ENCODE measurements at places on chromosomes 6 and 20. TPM values are rescaled to one million over a fixed set of nuclear protein-coding genes. Genes with fewer than 3 reads are reported as not detected.
A peak's percentile ranks its signal among the peaks of the same experiment; 100 is the strongest.

DNA sequence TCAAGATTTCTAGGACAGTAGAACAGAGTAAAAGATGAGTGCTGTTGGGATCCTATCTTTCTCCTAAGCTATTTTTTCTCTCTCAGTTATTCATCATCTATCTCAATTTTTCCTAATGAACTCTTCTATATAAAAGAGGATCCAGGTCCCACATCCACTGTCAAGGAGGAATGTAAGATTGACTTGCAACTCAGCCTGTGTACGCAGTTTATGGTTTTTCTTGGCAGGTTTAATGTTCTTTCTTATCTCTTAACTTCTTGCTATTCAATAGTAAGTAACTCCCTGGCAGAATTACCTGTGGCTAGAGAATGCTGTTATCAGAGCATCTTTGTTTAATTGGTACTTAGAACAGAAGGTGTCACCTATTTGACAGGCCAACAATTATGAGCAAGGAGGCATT lies 60.8 kb downstream of the SLC16A10 start:
- no peak for ATAC-seq

Gene EHMT2
- 29.6 TPM for total RNA-seq

- ATAC-seq = peak; percentile 78
Observed at GRCh38 chr6:74735304-74735703, 470.5 kb downstream of the COL12A1 start.

DNA sequence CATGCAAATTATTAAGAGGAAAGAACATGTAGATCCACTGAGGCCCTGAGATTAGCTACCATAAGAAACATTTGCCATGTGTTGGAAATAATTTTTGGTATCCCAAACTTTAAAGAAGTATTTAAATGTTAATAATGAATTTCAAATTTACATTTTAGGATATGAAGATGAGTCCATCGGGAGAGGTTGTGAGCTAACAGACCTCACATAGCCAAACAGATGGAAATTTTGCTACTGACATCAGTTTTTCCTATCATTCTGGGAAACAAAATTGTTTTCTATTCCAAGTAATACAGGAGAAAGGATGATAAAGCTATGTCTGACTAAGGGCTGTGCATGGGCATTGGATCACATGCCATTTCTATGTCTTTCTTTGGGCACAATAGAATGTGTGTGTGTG lies 809.6 kb downstream of the TENT5A start:
- ATAC-seq = no peak

DNA sequence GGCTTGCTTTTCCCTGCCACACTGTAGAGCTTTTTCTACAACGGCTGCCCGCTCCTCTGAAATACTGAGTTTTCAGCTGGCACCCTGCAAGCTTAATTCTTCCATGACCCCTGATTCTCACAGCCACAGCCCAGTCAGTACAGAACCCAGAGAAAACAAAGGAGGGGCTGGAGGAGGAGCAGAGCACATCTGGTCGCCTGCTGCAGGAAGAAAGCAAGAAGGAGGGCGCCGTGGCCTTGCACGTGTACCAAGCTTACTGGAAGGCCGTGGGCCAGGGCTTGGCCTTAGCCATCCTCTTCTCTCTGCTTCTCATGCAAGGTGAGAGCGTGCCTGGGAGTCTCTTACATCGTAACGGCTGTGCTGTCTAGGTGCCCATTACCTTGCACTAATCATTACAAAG lies 11.3 kb downstream of the DLK2 start:
- ATAC-seq = no peak

- no peak for ATAC-seq
Observed at GRCh38 chr6:127497410-127497809, 21.7 kb downstream of the MTCL3 start.

- no peak for ATAC-seq
Observed at GRCh38 chr6:4378319-4378996, 243.1 kb upstream of the ECI2 start.

DNA sequence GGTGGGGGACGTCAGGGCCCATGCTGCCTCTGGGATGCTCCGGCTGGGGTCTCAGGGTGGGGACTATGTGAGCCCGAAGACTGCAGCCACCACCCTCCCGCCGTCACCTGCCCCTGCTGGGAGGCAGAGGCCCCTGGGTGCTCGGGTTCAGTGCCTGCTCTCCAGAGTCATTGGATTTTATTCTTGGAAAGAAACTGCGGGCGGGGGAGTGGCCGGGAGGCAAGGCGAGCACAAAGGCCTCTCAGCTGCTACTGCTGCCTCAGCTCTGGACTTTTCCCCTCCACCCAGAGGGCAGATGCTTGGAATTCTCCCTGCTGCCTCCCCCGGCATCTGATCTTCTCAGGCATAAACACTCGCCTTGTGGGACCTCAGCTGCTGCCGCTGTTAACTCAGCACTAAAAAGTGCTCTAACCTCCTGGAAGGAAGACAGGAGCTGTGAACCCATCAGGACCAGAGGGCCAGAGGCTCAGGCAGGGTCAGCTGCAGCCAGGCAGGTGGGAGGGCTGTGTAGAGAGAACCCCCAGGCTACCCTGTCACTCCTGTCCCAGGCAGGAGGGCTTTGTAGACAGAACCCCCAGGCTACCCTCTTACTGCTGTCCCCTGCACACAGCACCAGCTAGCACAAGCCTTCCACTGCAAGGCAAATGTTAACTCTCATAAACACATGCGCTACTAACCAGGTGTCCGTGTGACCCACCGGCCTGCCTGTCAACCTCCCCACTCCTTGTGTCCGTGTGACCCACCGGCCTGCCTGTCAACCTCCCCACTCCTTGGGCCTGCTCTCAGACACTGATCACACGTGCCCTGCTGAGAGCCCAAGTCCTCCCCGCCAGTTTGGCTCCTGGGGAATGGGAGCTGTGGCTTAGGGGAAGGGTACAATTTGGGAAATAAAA lies 9.4 kb upstream of the FRMD1 start:
- peak; percentile 67 for ATAC-seq

Gene RSPO3
- 90.6 TPM for total RNA-seq

Gene IPCEF1
- 0.27 TPM for total RNA-seq

- no peak for ATAC-seq
Observed at GRCh38 chr6:42762426-42762859, 16.5 kb upstream of the TBCC start.

DNA sequence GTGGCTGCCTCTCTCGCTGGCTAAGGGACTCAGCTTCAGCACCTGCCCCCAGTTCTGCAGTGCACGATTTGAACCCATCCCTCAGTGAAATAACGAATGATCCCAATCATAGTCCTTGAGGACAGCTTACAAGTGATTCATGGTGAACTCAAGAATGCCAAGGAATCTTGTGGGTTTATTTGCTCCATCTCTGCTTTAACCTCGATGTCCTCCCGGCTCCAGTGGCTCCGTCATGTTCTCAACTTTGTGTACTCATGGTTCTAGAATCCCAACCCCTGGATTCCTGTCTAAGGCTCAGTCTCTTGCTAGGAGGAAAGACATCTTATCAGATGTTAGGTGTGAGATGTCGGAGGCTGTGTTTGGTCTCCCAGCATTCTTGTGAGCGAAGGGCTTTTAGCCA lies 29.0 kb upstream of the GTSF1L start:
- no peak for ATAC-seq

GRCh38 chr20:39066471-39067242 lies 104.5 kb downstream of the DHX35 start:
- no peak for ATAC-seq

Data from gastroesophageal sphincter (tissue), 4 donors.